Activated CD8-positive, alpha-beta memory T cell treated with anti-CD3 and anti-CD28 coated beads for 4 hours (primary cell): ENCODE measurements at places on chromosomes 13 and 19.

- no peak for DNase-seq
Observed at GRCh38 chr13:25848812-25849745, 202.7 kb downstream of the SHISA2 start.

- DNase-seq: no peak
Observed at GRCh38 chr19:18453269-18454024, 15.5 kb upstream of the ISYNA1 start.

DNA sequence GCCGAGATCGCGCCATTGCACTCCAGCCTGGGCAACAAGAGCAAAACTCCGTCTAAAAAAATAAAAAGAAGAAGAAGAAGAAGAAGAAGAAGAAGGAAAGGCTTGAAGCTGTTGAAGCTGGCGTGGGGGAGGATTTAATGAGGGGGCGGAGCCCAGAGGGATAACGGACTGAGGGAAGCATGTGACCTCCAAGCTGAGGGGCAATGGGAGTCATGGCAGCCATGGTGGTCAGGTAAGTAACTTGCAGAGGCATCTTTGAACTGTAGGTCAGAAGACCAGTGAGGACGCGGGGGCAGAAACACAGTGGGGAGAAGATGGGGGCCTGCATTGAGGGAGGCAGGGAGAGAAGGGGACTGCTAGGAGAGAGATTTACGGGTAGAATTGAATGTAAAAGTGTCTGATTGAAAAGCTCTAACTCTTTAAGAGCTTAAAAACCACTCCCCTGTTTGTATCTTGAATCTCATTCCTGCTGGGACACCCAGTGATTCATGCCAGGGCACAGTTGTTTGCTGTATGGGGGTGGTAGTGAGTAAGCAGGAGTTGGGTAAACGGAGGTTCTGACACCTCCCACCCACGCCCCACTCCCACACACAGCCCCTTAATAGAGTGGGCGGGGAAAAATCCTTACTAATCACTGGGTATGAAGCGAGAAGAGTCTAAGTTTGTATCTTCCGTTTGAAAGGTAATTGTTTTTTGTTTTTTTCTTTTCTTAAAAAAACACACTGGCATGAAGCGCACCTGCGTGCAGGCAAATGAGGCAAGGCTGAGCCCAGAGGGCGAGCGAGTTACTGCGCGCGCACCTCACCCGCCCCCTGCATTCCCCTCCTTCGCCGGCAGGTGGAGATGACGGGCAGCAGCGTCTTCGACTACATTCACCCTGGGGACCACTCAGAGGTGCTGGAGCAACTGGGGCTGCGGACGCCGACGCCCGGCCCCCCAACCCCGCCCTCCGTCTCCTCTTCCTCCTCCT is 13.0 kb downstream of the TMEM160 start:
- peak; percentile 91 for DNase-seq

DNA sequence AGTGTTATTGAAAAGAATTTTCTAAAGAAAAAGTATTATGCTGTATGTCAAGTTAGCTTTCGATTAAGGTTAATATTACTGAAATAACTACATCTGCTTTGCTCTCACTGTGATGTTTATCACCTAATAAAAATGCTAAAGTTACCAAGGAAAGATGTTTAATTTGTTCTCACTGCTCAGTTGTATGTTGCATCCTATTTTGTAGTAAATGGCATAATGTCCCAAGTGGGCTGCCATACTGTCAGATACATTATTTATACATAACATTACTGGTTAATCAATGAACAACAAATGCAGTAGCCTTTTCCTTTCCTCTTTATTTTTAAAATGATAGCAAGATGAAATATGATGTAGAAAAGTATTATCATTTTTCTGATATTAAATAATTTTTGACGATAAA is 226.3 kb upstream of the DACH1 start:
- no peak for DNase-seq

DNA sequence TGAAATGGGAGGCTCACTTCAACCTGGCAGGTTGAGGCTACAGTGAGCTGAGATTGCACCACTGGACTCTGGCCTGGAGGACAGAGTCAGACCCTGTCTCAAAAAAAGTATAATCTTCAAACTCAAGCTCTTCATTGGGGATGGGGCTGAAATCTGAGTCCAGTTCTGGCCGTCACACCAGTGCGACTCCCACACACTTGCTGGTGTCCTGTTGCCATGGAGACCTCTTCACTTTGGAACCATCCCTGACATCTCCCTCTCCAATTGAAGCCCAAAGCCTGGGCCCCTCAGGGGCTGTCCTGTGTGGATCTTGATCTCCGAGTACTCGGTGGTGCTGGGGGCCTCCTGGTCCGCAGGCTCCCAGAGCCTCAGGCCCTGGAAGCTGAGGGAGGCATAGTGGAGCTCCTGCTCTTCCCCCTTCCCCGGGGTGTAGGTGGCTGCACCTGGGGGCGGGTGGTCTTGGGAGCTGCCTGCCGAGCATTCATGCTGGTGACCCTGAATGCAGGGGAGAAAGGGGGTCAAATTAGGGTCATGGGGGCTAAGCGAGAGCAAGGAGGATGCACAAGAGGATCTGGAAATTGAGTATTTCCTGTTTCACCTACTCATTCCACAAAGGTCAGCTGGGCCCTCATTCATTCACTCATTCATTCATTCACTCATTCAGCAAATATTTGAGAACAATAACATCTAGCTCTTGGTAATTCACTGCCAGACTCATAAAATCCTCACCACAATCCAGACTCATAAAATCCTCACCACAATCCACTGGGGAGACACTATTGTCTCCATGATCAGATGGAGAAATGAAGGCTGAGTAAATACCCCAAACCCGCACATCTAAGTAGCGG is 11.0 kb downstream of the SIGLEC11 start:
- no peak for DNase-seq

DNA sequence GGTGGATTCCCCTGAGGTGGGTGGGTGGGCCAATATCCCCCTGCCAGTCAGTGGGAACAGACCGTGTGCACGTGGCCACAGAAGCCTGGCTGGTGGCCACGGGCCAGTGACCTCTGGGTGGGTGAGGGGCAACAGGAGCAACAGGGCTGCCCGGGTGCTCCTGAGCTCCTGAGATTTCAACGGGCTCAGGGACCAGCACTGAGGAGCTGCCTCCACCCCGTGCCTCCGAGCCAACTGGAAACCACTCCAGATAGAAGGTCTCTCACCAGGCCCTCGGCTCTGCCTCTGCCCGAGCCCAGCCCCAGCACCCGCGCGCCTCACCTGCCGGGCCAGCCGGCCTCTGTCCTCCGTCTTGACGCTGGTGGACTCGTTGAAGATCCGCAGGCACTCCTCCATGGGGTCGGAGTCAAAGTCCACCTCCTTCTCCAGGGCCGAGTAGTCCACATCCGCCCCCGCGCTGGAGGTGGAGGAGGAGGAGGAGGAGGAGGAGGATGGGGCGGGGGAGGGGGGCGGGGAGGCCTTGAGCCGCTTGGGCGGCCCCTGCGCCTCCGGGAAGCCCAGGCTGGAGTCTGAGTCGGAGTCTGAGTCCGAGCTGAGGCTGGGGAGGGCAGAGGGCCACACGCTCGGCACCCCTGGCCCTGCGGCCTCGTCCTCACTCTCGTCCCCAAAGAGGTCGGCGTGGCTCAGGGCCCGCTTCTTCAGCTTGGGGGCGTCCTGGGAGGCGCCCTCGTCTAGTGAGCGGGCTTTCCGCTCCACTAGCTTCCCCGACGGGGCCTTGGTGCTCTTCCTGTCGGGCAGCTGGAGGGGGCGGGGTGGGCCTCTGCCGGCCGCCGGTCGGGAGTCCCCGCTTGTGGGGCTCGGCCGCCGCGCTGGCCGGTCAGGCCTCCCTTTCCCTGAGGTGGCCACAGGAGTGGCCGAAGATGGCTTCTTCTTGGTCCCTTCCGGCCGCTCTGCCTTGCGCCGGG is 14.8 kb upstream of the ATP8B3 start:
- no peak for DNase-seq

DNA sequence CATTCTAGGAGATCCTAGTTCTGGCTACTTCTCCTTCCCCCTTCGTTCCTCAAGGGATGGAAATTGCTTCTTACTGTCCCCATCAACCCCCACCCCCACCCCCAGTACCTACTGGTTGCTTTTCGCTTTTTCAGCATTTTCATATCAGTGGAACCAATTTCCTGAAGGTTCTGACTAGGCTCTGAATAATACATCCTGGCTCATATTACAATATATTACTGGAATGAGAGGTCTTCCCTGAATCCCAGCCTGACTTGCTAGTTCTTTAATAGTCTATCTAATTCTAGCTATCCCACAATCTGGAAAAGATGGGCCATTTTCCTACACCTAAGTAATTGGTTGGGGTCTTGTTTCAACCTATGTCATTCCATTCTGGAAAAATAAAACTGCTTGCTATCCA is 207.4 kb downstream of the COG6 start:
- DNase-seq: no peak
